ENCODE measurements at places on chromosomes 7 and 10.

- no peak for DNase-seq
Observed at GRCh38 chr10:43963793-43964425, 315.2 kb upstream of the ZNF32 start.

- DNase-seq = no peak
Observed at GRCh38 chr10:27474741-27475140, 29.4 kb upstream of the RAB18 start.

DNA sequence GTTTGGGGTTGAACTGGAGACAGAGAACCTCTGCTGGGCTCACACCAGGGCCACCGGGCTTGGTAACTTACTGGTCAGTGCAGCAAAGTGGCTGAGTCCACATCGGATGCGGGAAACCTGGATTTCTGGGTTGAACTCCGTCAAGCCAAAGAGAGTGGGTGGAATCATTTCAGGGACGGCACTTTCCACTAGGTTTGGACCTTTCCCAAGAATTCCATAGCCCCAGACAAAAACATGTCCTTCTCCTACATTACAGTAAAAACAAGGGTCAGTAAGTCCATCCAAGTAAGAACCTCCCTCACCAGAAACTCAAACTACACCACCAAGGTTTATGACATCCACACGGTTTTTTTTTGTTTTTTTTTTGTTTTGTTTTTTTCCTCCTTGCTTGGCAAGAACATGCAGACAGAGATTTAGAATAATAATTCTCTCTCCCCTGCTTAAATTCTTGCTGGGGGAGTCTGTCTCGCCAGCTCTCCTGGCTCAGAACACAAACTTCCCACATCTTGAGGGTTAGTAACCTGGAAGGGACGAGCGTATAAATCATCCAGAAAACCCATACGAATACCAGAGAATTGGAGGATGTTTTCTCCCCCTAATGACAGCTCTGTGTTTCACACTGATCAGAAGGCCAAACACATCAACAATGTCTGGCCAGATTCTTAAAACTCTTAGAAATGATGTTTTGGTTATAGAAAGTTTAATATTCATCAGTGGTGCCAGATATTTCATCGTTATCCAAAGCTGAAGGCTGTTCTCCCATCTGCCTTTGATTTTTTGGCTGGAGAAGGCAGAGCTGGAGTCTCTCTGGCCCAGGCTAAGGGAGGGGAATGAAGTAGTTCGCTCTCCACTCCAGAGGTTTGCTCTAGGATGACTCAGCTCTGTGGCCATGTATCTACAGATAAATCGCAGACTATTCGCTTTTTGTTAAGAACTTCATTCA, 17.5 kb downstream of the RCC1L start:
- no peak for DNase-seq

DNA sequence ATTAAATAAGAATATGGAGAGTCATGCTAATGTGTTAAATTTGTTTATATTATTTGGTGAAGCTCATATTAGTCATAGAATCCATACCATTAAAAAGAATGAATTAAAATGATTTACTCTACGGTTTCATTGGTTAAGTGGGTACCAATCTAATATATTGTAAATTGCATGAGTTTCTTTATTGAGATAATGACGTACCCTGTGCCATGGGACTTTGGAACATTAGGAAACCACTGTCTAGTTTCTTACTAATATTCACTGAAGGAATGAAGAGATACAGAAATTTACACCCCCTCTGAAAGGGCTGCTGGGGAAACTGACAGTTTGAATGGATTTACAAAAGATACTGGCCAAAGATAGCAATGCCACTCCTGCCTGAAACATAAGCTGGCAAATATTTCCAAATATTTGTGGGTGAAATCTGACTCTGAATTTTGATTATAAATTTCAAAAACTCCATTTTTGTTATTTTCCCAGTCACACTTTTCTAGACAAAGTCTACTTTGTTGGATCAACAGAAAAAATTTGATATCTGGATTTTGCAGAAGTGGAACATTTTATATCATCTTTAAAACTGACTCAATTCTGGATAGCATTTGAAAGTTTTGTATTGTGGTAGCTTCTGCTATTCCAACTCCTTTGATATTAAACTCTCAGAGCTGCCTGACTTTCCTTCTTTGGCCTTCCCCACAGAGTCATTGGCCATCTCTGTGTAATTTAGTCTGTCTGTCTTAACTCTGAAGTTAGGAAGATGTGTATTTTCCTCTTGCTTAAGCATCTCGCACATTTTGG, 22.3 kb downstream of the MDFIC start:
- no peak for DNase-seq

DNA sequence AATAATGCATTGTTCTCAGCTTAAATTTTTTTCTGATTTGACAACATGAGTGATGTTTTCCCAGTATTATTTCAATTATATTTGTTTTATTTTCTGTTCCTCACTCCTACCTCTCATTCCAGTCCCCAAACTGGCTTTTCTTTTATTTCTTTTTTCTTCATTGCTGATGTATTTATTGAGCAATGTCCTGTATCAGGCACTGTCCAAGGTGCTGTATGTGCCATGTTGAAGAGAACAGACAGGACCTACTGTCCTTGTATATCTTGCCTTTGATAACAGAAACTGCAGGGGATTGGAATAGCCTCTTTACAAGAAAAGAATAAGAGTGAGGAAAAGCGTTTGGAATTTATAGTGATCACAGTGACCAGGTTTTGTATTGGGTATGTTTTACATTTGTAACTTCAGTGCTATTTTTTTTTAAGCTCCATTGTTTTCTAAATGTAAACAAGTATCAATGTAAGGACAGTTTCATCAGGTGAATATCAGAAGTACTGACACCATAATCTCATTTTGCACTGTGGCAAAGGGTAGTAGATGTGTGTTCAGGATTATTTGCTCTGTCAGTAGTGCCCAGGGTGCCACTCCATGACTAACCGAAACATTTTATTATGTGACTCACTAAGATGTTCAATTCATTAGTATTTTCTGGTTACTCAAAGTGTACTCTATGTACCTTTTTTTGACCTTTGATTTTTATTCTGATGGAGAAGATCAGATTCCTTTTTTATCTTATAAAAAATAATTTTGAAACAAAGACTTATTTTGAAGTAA, 15.6 kb upstream of the CLDN12 start:
- no peak for DNase-seq

DNA sequence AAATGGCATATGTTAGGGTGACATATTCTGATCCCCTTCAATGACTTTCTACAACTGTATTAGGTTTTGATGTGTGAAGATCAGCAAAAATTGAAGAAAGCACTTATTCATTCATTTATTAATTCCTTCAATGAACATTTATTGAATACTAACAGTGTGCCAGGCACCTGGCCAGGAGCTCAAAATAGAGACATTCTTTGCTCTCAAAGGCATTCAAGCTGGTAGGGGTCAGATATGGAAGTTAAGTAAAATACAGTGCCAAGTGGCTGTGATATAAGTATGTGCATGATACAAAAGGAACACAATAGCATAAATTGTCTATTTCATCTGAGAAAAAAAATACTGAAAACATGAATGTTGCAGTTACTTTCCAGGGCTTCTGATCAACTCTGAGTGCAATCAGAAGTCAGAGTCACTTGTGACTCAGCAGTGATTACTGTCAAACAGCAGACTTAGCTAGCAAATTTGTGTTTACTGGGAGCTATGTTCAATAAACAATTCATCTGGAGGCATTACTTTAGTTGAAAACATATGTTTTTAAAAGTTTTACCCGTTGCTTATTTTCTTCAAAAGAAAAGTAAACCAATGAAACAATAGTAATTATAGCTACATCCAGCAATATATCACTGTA, 60.4 kb upstream of the CACNB2 start:
- DNase-seq = no peak

DNA sequence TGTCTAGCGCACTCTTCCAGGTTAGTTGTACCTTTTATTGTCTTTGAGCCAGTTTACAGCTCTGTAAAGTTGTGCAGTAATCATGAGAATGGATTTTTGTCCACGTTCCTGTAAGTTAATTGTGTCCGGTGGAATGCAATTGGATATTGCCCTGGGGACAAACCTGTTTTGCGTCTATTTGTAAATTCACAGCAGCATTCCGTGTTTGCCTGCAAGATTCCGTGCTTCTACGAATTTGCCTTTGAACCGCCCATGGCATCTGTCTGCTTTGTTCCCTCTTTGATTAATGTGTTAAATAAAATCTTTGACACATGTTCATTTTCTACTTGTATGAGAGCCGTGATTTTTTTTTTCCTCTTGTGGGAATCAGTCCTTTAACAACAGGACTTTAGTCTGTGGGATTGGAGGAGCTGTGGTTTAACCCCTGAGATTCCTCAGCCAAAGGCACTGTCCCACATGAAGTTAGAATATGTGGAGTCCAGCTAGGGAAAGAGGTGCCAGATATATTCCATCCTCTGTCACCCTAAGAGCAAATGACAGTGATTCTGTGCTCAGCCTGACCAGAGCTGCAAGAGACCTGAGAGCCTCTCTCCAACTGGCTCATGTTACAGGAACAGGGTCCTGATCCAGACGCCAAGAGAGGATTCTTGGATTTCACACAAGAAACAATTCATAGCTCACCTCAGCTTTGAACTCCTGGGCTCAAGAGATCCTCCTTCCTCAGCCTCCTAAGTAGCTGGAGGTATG, 126.3 kb downstream of the COL26A1 start:
- DNase-seq = no peak

DNA sequence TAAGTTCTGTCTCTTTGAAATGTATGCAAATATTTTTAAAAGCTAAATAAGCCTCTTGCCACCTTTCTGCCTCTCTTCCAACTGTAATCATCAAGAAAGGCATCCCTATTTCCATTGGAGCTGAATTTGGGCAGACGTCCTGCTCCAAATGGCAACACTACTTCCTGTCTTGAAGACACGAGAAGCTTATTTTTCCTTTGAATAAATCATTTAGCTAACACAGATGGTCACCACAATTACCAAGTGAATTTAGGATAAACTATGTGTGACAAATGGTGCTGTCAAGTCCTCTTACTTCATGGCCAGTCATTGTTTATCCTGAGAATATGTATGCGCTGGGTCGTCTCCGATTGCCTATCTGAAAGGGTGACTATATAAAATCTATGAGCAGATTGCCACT, 268.0 kb downstream of the ANKRD7 start:
- DNase-seq = no peak

All from thymus (tissue), 14 donors.